HepG2 (cell line): ENCODE measurements at places on chromosomes 4 and X. TPM values are rescaled to one million over a fixed set of nuclear protein-coding genes. Genes with fewer than 3 reads are reported as not detected.
A peak's percentile ranks its signal among the peaks of the same experiment; 100 is the strongest.

The SUPT20HL2 gene
- not detected in 2 replicates for polyA plus RNA-seq

DNA sequence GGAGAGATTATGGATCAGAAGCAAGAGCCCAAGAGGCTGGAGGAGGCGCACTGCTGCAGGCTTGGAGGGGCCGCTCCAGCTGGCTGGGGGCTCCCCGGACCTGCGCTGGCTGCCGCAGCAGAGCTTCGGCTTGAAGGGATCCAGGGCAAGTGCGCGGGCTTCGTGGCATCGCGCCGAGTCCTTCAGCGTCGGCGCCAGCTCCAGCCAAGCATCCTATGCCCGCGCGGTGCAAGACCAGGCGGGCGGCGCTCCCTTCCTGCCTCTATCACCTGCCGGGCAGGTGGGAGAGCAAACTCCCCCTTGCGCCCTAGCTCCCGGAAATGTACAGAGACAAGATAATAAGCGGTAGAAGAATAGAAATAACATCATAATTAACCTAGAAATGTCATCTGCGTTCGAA is 10.5 kb upstream of the UCP1 start:
- no peaks in the 10 kb centered on the region for H3K36me3 ChIP-seq
- no peak overlapping the region for H3K27ac ChIP-seq
- no peaks in the 10 kb centered on the region for H3K4me1 ChIP-seq
- no peaks in the 10 kb centered on the region for H3K27me3 ChIP-seq
- no peak for DNase-seq
- no peak overlapping the region for H3K4me3 ChIP-seq

The SERTM2 gene
- polyA plus RNA-seq = not detected in 2 replicates

DNA sequence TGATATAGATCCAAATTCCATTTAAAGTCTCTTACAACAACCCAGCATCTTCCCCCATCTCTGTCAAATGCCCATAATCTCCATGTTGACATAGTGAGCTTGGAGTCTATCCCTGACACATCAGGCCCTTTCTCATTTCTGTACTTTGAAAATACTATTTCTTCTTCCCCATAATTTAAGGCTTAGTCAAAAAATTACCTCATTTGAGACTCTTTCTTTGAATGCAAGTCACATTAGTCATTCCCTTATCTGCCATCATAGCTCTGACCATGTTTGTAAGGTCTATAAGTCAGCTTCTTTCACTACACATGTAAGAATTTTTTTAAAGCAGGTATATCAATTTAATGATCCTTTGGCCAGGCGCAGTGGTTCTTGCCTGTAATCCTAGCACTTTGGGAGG is 99.9 kb downstream of the DDX60 start:
- H3K27me3 ChIP-seq = no peaks in the 10 kb centered on the region
- H3K36me3 ChIP-seq = no peaks in the 10 kb centered on the region
- H3K4me1 ChIP-seq = no peaks in the 10 kb centered on the region
- H3K27ac ChIP-seq = no peak overlapping the region

- no peaks in the 10 kb centered on the region for H3K36me3 ChIP-seq
- H3K27ac ChIP-seq = no peak overlapping the region
- H3K27me3 ChIP-seq = no peaks in the 10 kb centered on the region
- no peak for DNase-seq
Measured at GRCh38 chr4:130955520-130955919, 1859.6 kb downstream of the C4orf33 start.

- no peak overlapping the region for H3K4me3 ChIP-seq
- H3K36me3 ChIP-seq = peaks cover 33% of the 10 kb centered on the region
- DNase-seq = no peak
- H3K4me1 ChIP-seq = no peaks in the 10 kb centered on the region
- H3K27ac ChIP-seq = no peak overlapping the region
- H3K27me3 ChIP-seq = no peaks in the 10 kb centered on the region
Measured at GRCh38 chr4:102610007-102610406, 108.8 kb downstream of the NFKB1 start.

DNA sequence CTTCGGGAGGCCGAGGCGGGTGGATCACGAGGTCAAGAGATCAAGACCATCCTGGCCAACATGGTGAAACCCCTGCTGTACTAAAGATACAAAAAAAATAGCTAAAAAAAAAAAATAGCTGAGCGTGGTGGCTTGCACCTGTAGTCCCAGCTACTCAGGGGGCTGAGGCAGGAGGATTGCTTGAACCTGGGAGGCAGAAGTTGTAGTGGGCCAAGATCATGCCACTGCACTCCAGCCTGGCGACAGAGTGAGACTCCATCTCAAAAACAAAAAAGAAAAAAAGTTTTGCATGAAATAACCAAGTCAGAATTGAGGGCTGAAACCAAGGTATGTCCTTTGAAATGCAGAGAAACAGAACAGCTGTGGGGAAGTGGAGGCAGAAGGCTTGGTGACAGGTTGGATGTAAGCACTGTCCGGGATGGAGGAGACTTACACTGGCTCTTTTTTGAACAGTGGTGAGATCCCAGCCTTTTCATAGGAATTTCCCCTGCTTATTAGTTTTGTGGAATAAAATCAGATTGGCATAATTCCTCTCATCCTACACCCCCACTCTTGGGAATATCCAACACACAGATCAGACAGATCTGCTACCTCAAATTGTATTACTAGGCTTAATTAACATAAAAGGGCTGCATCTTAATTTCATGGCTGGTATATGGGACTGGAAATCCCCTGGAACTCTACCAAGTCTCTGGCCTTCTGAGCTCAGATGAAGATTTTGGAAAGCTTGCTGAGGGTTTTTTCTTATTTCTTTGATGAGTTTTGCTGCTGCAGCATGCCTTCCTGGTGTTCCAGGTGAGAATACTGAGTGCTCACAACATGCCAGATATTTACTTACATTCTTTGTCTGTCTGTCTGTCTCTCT is 18.8 kb upstream of the C4orf36 start:
- DNase-seq = no peak
- no peaks in the 10 kb centered on the region for H3K4me1 ChIP-seq
- no peaks in the 10 kb centered on the region for H3K36me3 ChIP-seq
- H3K4me3 ChIP-seq = no peak overlapping the region
- no peaks in the 10 kb centered on the region for H3K27me3 ChIP-seq

DNA sequence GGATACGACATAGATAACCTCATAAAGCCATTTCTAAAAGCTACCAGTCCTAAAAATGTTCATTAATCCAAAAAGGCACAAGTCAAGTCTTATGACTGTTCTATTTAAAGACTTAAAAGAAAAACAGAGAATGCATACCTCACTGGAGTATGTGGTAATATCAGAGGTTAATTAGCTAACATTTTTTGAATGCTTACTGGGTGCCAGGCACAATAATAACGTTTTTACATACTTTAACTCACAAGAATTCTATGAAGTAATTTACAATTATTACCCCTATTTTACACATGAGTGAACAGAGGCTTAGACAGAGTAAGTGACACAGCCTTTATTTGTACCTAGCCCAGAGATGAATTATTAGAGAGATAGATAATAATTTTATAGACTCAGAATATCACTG is 207.5 kb downstream of the PDGFC start:
- H3K4me3 ChIP-seq = no peak overlapping the region
- no peak for DNase-seq
- H3K4me1 ChIP-seq = peaks cover 23% of the 10 kb centered on the region
- H3K27ac ChIP-seq = no peak overlapping the region

- no peaks in the 10 kb centered on the region for H3K4me1 ChIP-seq
- H3K27me3 ChIP-seq = no peaks in the 10 kb centered on the region
- no peak overlapping the region for H3K4me3 ChIP-seq
- H3K27ac ChIP-seq = no peak overlapping the region
Measured at GRCh38 chrX:147364896-147365295, 546.8 kb upstream of the FMR1 start.

GRCh38 chrX:19670854-19671620 is 155.7 kb upstream of the MAP3K15 start:
- H3K27ac ChIP-seq = peak overlapping the region; percentile 58
- peaks cover 35% of the 10 kb centered on the region for H3K4me1 ChIP-seq
- H3K4me3 ChIP-seq = no peak overlapping the region
- no peaks in the 10 kb centered on the region for H3K36me3 ChIP-seq

The CHIC2 gene
- 8.4 and 10.0 TPM in 2 replicates for polyA plus RNA-seq

GRCh38 chr4:133154725-133155124 is 5.6 kb downstream of the PCDH10 start:
- no peak overlapping the region for H3K27ac ChIP-seq
- peak; percentile 4 for DNase-seq
- no peaks in the 10 kb centered on the region; the same call in 2 of the 3 replicates for H3K27me3 ChIP-seq
- H3K4me3 ChIP-seq = no peak overlapping the region
- H3K36me3 ChIP-seq = no peaks in the 10 kb centered on the region
- H3K4me1 ChIP-seq = no peaks in the 10 kb centered on the region

DNA sequence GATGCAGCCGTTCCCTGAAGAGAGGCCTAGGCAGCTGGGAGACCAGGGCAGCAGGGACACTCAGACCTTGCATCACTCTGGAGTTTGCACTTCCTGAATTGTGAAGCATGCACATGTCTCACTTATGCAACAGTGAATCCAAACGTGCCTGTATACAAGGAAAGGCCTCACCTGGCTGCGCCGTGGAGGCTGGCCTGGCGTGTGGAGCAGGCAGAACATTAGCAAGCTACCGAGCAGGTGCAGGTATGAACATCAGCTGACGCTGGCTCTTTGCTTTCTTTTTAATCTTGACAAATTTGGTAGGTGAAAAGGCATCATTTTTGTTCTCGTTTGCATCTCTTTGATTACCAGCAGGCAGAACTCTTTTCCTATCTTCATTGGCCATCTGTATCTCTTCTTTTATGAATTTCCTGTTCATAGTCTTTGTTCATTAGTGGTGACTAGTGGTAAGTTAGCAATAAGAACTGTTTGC is 37.1 kb upstream of the IRAK1 start:
- H3K4me3 ChIP-seq = no peak overlapping the region
- H3K4me1 ChIP-seq = peaks cover 37% of the 10 kb centered on the region
- peak overlapping the region; percentile 71 for H3K27ac ChIP-seq
- peak; percentile 86 for DNase-seq
- no peaks in the 10 kb centered on the region for H3K27me3 ChIP-seq

- no peaks in the 10 kb centered on the region for H3K27me3 ChIP-seq
- DNase-seq = no peak
- H3K36me3 ChIP-seq = peaks cover 33% of the 10 kb centered on the region
- H3K27ac ChIP-seq = no peak overlapping the region
- H3K4me3 ChIP-seq = no peak overlapping the region
Measured at GRCh38 chr4:1326751-1327525, 20.1 kb upstream of the UVSSA start.

The ADH1A gene
- 0.12 TPM in 1 of 2 replicates, not detected in the other for polyA plus RNA-seq

GRCh38 chrX:154719132-154719675 is 31.7 kb downstream of the GAB3 start:
- H3K4me3 ChIP-seq = no peak overlapping the region

DNA sequence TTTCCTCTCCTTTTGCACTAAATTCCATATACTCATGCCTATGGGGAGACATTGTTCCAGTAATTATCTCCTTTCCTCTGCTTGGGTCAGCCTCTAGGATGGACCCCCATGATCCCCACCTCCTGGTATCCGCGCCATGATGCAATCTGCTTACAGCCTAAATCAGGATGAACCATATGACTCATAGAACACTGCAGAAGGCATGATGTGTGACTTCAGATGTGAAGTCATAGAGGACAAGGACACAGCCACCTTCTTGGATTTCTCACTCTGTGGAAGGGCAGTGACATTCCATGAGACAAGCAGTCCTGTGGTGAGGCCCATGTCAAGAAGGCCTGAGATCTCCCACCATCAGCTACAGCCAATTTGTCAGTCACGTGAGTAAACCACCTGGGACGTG is 9.0 kb upstream of the TMEM144 start:
- H3K36me3 ChIP-seq = peaks cover 9% of the 10 kb centered on the region; the same call in 2 of the 3 replicates
- H3K4me3 ChIP-seq = no peak overlapping the region
- no peak overlapping the region for H3K27ac ChIP-seq
- DNase-seq = no peak
- H3K27me3 ChIP-seq = no peaks in the 10 kb centered on the region

The MAGEB6 gene
- polyA plus RNA-seq = 0.04 TPM in 1 of 2 replicates, not detected in the other

- H3K27ac ChIP-seq = no peak overlapping the region
- no peaks in the 10 kb centered on the region for H3K27me3 ChIP-seq
- H3K36me3 ChIP-seq = no peaks in the 10 kb centered on the region
- no peak for DNase-seq
Measured at GRCh38 chr4:63361066-63361465, 1048.2 kb downstream of the TECRL start.

DNA sequence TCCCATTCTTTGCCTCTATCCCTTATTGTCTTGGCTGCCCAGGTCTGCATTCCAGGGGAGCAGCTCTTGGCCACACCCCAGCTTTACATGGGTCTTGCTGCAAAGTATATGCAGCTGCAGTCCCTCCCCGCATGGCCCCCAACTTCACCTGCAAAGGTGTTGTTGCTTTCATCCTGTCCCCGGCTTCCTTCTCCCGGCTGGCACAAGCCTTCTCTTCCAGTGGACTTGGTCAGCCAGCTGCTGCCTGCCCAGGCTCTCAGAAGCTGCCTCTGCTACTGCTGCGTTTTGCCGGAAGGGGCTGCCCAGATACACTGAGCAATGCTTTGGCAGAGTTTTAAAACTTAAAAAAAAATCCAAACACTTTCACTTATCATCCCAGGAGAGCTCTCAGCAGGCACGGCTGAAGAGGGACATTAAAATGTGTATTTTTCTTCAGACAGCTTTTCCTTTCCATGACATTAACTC is 121.2 kb upstream of the PDLIM3 start:
- no peak overlapping the region for H3K27ac ChIP-seq
- no peaks in the 10 kb centered on the region for H3K27me3 ChIP-seq
- peaks cover 48% of the 10 kb centered on the region for H3K36me3 ChIP-seq
- H3K4me1 ChIP-seq = peaks cover 14% of the 10 kb centered on the region
- no peak for DNase-seq

The GAGE12G gene
- not detected in 2 replicates for polyA plus RNA-seq

DNA sequence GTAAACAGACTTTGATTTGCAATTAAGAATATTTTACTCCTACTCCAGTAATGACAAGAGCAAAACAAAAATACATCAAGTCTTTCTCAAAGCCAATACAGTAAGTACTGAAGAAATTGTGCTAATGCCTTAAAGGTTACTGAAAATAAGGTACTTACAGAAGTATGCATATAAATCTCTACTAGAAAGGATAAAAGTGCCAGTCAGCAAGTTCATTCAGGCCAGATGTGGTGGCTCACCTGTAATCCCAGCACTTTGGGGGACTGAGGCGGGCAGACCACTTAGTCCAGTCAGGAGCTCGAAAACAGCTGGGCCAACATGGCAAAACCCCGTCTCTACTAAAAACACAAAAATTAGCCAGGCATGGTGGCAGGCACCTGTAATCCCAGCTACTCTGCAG is 27.9 kb downstream of the LRBA start:
- H3K4me3 ChIP-seq = no peak overlapping the region
- no peaks in the 10 kb centered on the region for H3K4me1 ChIP-seq
- DNase-seq = no peak
- H3K27ac ChIP-seq = no peak overlapping the region
- H3K27me3 ChIP-seq = no peaks in the 10 kb centered on the region
- no peaks in the 10 kb centered on the region for H3K36me3 ChIP-seq

GRCh38 chrX:65596270-65597034 is 61.9 kb upstream of the LAS1L start:
- no peak overlapping the region for H3K27ac ChIP-seq
- no peak for DNase-seq
- no peak overlapping the region for H3K4me3 ChIP-seq
- no peaks in the 10 kb centered on the region for H3K36me3 ChIP-seq

- peaks cover 2% of the 10 kb centered on the region for H3K27me3 ChIP-seq
- no peaks in the 10 kb centered on the region for H3K4me1 ChIP-seq
- no peak for DNase-seq
- no peak within 1 kb of the TSS for H3K4me3 ChIP-seq
- no peak within 1 kb of the TSS for H3K27ac ChIP-seq
Measured at GRCh38 chr4:42396752-42397634, at the start of gene SHISA3. SHISA3 (plus strand) TSS chr4:42397488; CDS start chr4:42398057, 569 bp downstream.

The OTUD6A gene
- polyA plus RNA-seq = not detected in 2 replicates

GRCh38 chr4:77127837-77128621 is 29.0 kb upstream of the CCNG2 start:
- H3K36me3 ChIP-seq = no peaks in the 10 kb centered on the region
- peaks cover under 1% of the 10 kb centered on the region; the same call in 1 of the 3 replicates for H3K27me3 ChIP-seq
- H3K4me1 ChIP-seq = no peaks in the 10 kb centered on the region
- H3K4me3 ChIP-seq = no peak overlapping the region
